ENCODE measurements at places on chromosomes 13 and 19. TPM values are rescaled to one million over a fixed set of nuclear protein-coding genes. Genes with fewer than 3 reads are reported as not detected.

GRCh38 chr19:55489711-55490477 lies 1.7 kb downstream of the SSC5D start:
- H3K4me1 ChIP-seq: peaks cover 2% of the 10 kb centered on the region
- H3K4me3 ChIP-seq: no peak overlapping the region
- no peak for DNase-seq
- H3K27me3 ChIP-seq: peaks cover 9% of the 10 kb centered on the region
- no peak overlapping the region for H3K27ac ChIP-seq
- no peaks in the 10 kb centered on the region for H3K36me3 ChIP-seq

GRCh38 chr19:39550197-39550596 lies 10.2 kb upstream of the EID2 start:
- H3K27me3 ChIP-seq: no peaks in the 10 kb centered on the region
- no peak overlapping the region for H3K27ac ChIP-seq
- H3K4me3 ChIP-seq: no peak overlapping the region
- no peaks in the 10 kb centered on the region for H3K36me3 ChIP-seq
- DNase-seq: no peak

Gene CACNG8
- polyA plus RNA-seq: not detected

Gene ELSPBP1
- not detected for polyA plus RNA-seq

DNA sequence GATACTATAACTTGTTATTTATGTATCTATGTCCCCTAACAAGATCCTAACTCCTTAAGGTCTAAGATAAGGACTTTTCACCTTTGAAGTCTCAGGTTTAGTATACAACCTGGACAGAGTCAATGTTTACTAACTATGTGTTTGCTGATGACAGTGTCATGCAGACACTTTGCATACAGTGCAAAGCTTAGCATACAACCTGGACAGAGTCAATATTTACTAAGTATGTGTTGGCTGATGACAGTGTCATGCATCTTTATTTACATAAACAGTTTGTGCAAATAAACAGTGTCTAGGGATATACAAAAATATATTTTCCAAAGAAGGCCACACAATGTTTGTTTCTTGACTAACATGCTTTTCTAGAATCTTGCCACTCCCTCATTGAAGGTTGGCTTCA lies 34.7 kb downstream of the DCT start:
- no peaks in the 10 kb centered on the region for H3K36me3 ChIP-seq
- no peaks in the 10 kb centered on the region for H3K27me3 ChIP-seq
- H3K4me3 ChIP-seq: no peak overlapping the region
- no peak for DNase-seq
- no peak overlapping the region for H3K27ac ChIP-seq
- no peaks in the 10 kb centered on the region for H3K4me1 ChIP-seq

GRCh38 chr19:5607318-5608275 lies 15.0 kb downstream of the SAFB2 start:
- H3K27me3 ChIP-seq: no peaks in the 10 kb centered on the region
- H3K36me3 ChIP-seq: peaks cover 95% of the 10 kb centered on the region
- no peaks in the 10 kb centered on the region for H3K4me1 ChIP-seq

DNA sequence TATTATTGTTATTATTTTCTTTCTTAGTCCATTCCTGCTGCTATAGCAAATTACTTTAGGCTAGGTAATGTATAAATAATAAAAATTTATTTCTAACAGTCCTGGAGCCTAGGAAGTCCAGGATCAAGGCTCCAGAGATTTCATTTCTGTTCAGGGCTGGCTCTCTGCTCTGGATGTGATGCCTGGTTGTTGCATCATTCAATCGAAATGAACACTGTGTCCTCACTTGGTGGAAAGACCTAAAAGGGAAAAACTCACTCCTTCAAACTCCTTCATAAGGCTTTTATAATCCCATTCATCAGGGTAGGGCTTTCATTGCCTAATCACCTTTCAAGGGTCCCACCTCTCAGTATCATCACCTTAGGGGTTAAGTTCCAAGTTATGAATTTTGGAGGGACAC lies 395.0 kb downstream of the EFNB2 start:
- DNase-seq: no peak
- no peaks in the 10 kb centered on the region for H3K36me3 ChIP-seq
- no peaks in the 10 kb centered on the region for H3K27me3 ChIP-seq
- no peak overlapping the region for H3K4me3 ChIP-seq
- H3K27ac ChIP-seq: no peak overlapping the region

Gene C19orf25
- 20.9 TPM for polyA plus RNA-seq

- H3K36me3 ChIP-seq: no peaks in the 10 kb centered on the region
- H3K4me3 ChIP-seq: no peak overlapping the region
- H3K27ac ChIP-seq: no peak overlapping the region
Measured at GRCh38 chr13:54852831-54853230, 1824.2 kb downstream of the OLFM4 start.

Gene SIGLEC8
- polyA plus RNA-seq: not detected

Gene AP1M1
- 133 TPM for polyA plus RNA-seq

All from CD14-positive monocyte (primary cell).